T-helper 9 cell (primary cell): ENCODE measurements at places on chromosomes 4 and X.

GRCh38 chr4:82629238-82630000, 67.6 kb upstream of the TMEM150C start:
- DNase-seq, result no peak

DNA sequence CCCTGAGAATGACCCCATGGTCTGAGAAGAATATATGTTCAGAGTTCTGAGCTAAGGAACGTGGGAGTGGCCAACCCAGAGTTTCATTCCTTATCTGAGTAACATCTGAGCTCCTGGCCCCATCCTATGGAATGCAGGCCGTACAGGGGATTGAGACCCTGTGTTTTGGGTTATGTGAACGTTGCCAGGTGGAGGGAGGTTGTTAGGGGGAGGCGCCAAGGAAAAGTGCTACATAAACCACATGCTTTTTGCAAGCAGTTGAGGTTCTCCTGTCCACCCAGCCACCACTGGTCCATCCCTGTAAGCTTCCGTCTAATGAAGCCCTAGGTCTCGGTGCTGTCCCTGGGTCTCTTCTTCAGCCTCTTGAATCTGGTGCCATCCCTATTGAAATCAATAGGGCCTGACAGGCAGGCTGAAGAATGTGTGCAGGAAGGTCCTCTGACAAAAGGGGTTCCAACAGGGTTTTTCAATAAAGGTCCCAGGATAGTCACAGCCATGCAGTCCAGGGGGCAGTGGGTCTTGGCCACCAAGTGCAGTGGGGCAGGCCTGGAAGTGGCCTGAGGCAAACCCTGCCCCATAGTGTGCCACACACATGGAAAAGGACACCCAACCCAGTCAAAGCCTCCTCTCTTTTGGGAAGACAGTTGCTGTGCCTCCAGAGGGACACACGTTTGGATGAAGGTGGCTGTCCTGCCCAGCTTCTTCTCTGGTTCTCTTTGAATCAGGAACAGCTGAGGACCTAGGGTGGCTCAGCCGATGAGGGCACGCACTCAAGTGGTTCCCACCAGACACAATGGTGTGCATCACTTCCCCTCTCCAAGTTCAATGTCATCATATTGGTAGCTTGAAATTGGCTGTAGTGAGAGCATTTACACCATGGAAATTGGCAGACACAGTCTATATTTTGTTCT, 53.5 kb downstream of the HTRA3 start:
- DNase-seq, result no peak

GRCh38 chrX:20653070-20653469, 386.4 kb upstream of the RPS6KA3 start:
- DNase-seq, result no peak

DNA sequence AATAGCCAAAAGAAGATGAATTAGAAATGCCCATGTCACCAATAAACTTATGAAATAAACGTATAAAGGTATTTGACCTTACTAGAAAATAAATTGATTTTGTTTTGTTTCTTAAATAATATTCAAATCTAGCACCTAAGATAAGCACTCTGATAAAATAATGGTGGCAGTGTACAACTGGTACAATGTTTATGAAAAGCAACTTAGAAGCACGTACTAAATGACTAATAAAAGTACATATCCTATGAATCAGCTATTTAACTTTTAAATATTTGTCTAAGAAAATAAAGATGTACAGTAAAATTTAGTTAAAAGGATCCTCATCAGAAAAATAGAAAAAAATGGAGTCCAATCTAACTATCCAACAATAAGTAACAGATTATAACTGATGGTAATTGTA, 6.7 kb downstream of the MANBA start:
- DNase-seq, result no peak

GRCh38 chr4:90226734-90227133, 99.5 kb downstream of the CCSER1 start:
- DNase-seq, result no peak

DNA sequence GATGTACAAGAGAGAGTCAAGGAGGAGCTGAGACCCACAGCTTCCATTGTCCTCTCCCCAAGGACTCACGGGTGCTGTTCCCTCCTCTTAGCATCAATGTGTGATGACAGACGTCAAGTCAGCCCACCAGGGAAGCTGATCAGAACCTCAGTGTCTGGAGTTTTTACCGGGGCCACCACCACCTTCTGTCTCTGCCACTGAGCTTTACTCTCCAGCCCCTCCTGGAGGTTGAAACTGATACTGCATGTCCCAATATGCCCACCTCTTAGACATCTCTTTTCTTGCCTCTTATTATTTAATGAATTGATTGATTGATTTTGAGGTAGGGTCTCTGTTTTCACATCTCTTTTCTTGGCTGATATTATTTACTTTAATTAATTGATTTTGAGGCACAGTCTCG, 10.3 kb upstream of the AKAP17A start:
- DNase-seq, result peak; percentile 63

- DNase-seq, result peak; percentile 4
Observed at GRCh38 chrX:40581336-40581920, 658 bp downstream of the ATP6AP2 start.

DNA sequence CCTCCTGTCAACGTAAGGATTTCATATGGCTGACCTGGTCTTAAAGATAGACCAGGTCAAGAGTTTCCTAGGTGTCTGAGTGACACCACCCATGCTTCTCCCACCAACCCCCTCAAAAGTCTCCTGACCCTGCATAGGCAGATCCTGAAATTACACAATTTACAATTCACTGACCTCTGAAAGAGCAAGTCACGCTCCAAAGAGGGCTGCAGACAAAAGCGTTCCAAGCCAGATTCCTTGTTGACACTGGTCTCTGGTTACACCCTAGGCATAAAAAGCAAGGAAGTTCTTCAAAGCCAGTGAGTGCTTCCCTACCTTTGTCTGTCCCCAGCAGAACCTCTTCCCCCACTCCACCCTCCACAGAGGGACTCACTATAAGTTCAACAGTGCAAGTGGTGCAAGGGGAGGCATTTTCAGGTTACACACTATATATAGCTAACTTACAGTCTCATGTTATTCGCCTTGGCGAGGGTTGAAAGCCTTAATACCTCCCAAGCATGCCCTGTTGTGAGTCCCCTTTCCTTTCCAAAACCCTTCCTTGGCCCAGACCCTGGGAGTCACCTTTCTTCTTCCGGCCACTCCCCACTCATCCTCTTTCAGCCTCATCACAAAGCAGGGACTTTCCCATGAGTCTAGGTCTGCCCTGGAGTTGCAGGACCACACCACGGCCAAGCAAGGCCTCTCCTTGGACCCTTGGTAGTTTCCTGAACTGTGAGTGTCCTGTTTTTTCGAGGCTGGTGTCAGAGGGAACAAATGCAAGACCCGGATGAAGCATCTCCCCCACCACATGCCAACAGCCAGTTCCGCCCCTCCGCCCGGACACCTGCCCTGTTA, 58.0 kb upstream of the KLF3 start:
- no peak for DNase-seq

DNA sequence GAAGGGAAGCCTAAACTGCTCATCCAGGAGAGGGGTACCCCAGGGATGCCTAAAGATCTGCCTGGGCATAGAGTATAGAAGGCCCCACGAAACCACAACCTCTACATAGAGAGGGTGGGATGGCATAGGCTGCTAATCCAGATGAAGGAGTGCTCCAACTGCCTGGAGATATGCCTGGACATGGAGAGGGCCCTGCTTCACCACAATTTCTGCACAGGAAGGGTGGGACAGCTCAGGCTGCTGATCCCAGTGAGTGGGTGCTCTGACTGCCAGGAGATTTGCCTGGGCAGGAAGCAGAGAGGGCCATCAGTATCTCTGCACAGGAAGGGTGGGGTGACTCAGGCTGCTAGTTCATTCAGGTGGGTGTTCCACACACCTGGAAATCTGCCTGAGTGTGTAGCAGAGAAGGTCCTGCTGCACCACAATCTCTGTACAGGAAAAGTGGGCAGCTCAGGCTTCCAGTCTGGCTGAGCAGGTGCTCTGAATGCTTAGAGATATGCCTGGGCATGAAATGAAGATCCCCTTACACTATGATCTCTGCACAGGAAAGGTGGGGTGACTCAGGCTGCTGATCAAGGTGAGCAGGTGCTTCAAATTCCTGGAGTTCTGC, 61.1 kb downstream of the ZNF518B start:
- DNase-seq, result no peak

DNA sequence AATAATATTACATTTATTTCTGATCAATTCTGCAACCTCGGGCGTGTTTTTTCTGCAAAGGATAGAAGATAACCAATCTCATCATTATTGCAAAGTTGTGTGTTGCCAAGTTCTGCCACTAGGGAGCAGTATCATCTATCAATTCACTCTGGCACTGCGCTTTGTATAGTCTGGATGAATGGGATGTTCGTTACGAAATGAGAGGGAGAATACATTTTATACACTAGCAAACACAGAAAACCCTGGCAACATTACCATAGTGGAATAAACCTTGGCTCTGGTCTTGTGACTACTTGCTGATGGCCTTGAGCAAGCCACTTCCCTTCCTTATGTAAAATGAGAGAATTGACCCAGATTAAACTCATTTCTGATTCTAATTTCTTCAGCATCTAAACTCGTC, 97.5 kb upstream of the ZNF518B start:
- peak; percentile 21 for DNase-seq

DNA sequence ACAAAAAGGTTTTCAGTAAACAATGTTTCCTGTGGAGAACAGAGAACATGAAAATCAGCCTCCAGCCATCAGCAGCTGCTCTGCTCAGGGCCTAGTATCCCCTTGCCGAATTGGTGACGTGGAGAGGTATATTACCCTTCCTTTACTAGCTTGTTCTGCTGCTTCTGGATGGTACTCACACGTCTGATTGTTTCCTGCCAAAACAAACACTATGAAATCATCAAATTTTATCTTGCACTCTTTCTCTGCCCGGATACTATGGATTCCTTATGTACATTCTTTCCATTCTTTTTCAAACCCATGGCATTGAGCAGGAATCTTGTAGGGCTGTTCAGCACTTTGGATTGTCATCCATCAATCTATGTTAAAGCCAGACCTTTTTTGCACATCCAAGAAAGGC, 18.8 kb upstream of the METAP1 start:
- DNase-seq, result no peak

DNA sequence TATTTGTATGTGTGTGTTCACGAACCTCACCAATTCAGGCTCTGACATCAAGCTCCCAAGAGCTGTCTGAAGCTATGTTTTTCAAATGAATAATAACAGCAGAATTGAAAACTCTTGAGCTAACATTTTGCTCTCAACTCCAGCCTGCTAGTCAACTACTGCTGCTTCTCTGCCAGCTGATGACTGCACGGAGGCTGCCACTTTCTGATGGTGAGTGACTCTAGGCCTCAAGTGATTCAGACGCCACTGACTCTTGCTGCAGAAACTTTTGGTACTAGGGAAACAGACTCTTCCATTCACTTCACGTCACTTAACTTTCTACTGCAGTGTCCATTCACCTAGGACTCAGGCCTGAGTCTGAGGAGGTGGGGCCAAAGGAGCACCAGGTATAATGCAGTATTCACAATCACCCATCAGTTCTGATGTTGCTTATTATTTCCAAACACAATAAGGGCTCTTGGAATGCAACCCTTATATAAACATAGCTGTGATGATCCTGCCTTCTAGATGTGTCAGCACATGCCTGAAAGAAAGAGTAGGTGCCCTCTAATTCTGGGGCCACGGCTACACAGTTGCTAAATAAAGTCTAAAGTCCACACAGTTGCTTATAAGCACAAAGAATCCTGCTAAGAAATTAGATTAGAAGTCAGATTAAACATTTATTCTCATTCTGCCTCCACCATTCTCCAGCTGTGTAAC, 16.0 kb downstream of the PRDM8 start:
- DNase-seq, result no peak

- DNase-seq, result no peak
Observed at GRCh38 chr4:105495667-105496066, 21.8 kb upstream of the PPA2 start.

- no peak for DNase-seq
Observed at GRCh38 chr4:181569553-181569952, 673.6 kb upstream of the TENM3 start.

DNA sequence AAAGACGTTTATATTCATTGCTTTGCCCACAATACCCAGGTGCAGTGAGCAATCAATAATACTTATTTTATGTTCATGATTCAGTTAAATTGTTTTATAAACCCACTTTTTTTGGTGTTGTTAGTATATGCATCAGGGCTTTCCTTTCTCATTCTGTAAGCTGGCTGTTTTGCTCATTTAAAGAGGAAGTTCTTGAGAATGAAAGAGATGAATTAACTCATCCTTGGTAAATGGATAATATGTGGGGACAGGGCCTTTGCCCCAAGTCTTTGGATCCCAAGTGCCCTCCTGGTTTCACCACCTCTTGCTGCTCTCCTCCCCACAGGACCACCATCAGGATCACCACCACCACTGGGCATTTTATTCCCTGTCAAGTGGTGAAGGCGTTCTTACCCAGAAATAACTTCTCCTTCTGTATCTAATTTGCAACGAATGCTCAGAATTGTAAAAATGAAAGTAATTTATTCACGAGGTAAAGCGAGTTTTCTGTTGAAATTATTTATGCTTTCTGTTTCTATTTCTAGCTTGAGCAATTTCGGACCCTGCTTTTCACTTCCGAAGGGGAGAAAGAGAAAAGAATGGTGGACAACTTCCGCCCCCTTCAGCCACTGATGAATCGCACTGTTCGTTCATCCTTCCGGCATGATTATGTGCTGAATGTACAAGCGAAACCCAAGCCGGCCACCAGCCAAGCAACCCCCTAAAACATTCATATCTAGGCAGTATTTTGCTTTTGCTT, 8.2 kb upstream of the ZRSR2 start:
- no peak for DNase-seq

GRCh38 chr4:120816296-120816965, 106.1 kb downstream of the PRDM5 start:
- no peak for DNase-seq

DNA sequence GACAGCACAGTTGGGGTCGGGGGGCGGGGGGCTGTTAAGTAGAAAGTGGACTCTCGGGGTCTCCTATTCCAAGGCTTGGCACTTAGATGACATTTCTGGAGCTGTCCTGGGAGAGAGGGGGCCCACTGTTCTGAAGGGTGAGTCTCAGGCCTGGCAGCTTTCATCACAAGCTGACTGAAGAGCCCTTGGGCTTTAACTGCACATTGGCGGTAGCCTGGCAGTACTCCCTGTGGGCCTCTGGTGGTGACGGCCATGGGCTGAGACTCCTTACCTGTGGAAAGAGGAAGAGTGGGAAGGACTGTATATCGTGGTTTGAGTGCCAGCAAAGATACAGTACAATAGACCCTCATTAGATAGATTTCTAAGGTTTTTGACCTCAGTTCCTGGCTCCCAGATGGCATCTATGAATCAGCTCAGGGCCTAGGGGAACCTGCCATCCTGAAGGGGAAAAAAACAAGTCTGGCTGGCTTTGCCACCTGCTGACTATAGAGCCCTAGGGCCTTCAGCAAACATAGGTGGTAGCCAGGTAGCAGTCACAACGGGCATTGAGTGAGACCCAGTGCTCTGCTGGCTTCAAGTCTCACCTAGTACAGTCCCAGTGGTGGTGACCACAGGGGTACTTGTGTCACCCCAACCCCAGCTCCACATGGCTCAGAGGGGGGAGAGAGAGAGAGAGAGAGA, 87.9 kb downstream of the ANKRD17 start:
- DNase-seq, result no peak
